ENCODE measurements at places on chromosomes 7 and 10. TPM values are rescaled to one million over a fixed set of nuclear protein-coding genes. Genes with fewer than 3 reads are reported as not detected.

The WIPF3 gene
- total RNA-seq: 0.36 TPM

- DNase-seq: no peak
These were observed 405.9 kb downstream of the ADRA2A start for GRCh38 chr10:111482621-111483216.

- no peak for DNase-seq
These were observed 6.6 kb downstream of the GDF10 start for GRCh38 chr10:47306387-47307210.

GRCh38 chr7:111071556-111071955, 19.4 kb upstream of the LRRN3 start:
- no peak for DNase-seq

GRCh38 chr7:158603773-158604755, 16.4 kb upstream of the PTPRN2 start:
- no peak for DNase-seq

DNA sequence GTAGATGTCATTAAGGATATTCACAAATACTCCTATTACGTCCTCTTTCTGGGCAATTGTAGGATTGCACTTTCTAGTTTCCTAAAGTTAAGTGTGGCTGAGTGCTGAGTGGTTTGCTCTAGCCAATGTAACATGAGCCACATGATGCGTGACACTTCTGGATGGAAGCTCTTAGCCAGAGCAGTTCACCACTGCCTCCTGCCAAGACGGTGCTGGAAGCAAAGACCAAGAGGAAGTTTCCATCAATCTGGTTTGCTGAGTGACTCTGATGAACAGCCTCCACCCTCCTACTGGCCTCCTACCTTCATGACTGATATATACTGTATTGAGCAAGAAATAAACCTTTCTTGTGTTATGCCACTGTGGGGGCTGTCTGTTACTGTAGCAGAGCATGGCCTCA, 318.1 kb downstream of the KCNMA1 start:
- no peak for DNase-seq

- no peak for DNase-seq
These were observed 597.8 kb upstream of the MGMT start for GRCh38 chr10:128869101-128869749.

Measured in epithelial cell of proximal tubule (primary cell).